Hair follicular keratinocyte (primary cell): ENCODE measurements at places on chromosomes 1 and 21. TPM values are rescaled to one million over a fixed set of nuclear protein-coding genes. Genes with fewer than 3 reads are reported as not detected.

CLDN17 gene
- total RNA-seq, result not detected in 2 replicates

EXO1 gene
- total RNA-seq, result 5.5 and 16.7 TPM in 2 replicates

KRTAP11-1 gene
- total RNA-seq, result not detected in 2 replicates

BSND gene
- total RNA-seq, result not detected in 2 replicates

IL12RB2 gene
- total RNA-seq, result 1.1 and 5.5 TPM in 2 replicates

GFI1 gene
- total RNA-seq, result 0.08 TPM in 1 of 2 replicates, not detected in the other

SPRR2G gene
- not detected in 2 replicates for total RNA-seq

FCGR2B gene
- not detected in 2 replicates for total RNA-seq

G0S2 gene
- 219 and 961 TPM in 2 replicates for total RNA-seq

NOS1AP gene
- total RNA-seq, result 0.08 TPM in 1 of 2 replicates, not detected in the other

C2CD2 gene
- 12.9 and 14.5 TPM in 2 replicates for total RNA-seq

TMEM125 gene
- 3.0 and 4.3 TPM in 2 replicates for total RNA-seq

MSH4 gene
- total RNA-seq, result 0.15 TPM in 1 of 2 replicates, not detected in the other

DMBX1 gene
- not detected in 2 replicates for total RNA-seq

LIPI gene
- total RNA-seq, result not detected in 2 replicates

TSPEAR gene
- total RNA-seq, result not detected in 2 replicates

CADM3 gene
- not detected in 2 replicates for total RNA-seq

COL8A2 gene
- total RNA-seq, result 4.8 and 11.9 TPM in 2 replicates

SLC35D1 gene
- 10.7 and 12.0 TPM in 2 replicates for total RNA-seq

KDF1 gene
- 24.8 and 26.9 TPM in 2 replicates for total RNA-seq

KCNA3 gene
- not detected in 2 replicates for total RNA-seq

ADAM15 gene
- total RNA-seq, result 207 and 264 TPM in 2 replicates

TNFAIP8L2 gene
- not detected in 2 replicates for total RNA-seq

HPCAL4 gene
- total RNA-seq, result not detected in 2 replicates

FCRL5 gene
- total RNA-seq, result not detected in 2 replicates

SLAMF8 gene
- total RNA-seq, result 0.72 TPM in 1 of 2 replicates, not detected in the other

FAM72B gene
- total RNA-seq, result 2.5 and 8.4 TPM in 2 replicates

VHLL gene
- total RNA-seq, result not detected in 2 replicates

S100A7A gene
- under 0.01 TPM in 1 of 2 replicates, not detected in the other for total RNA-seq

CD1C gene
- total RNA-seq, result not detected in 2 replicates

TMEM51 gene
- 18.3 and 18.4 TPM in 2 replicates for total RNA-seq

AP4B1 gene
- total RNA-seq, result 13.5 and 17.2 TPM in 2 replicates

SPRR4 gene
- total RNA-seq, result not detected in 2 replicates

SIK1 gene
- 1.3 and 5.0 TPM in 2 replicates for total RNA-seq

GREM2 gene
- total RNA-seq, result not detected in 2 replicates

MPZL1 gene
- 91.5 and 98.4 TPM in 2 replicates for total RNA-seq

CENPL gene
- total RNA-seq, result 10.9 and 14.5 TPM in 2 replicates

NR5A2 gene
- not detected in 2 replicates for total RNA-seq

FCRL1 gene
- total RNA-seq, result not detected in 2 replicates

CELA2A gene
- total RNA-seq, result not detected in 2 replicates

C1orf87 gene
- total RNA-seq, result 0.94 TPM in 1 of 2 replicates, not detected in the other

OPRD1 gene
- not detected in 2 replicates for total RNA-seq

PDZK1IP1 gene
- 3.5 and 6.2 TPM in 2 replicates for total RNA-seq

A3GALT2 gene
- not detected in 2 replicates for total RNA-seq

FAM72D gene
- 3.1 and 5.3 TPM in 2 replicates for total RNA-seq

KIAA1614 gene
- total RNA-seq, result 1.3 and 3.4 TPM in 2 replicates
